Naive thymus-derived CD8-positive, alpha-beta T cell (primary cell): ENCODE measurements at places on chromosomes 4 and X. TPM values are rescaled to one million over a fixed set of nuclear protein-coding genes. Genes with fewer than 3 reads are reported as not detected.

- no peaks in the 10 kb centered on the region for H3K4me1 ChIP-seq
- H3K4me3 ChIP-seq: no peak overlapping the region
- no peak for DNase-seq
- no peaks in the 10 kb centered on the region for H3K36me3 ChIP-seq
These were observed 40.9 kb upstream of the IL15 start for GRCh38 chr4:141595531-141595930.

DNA sequence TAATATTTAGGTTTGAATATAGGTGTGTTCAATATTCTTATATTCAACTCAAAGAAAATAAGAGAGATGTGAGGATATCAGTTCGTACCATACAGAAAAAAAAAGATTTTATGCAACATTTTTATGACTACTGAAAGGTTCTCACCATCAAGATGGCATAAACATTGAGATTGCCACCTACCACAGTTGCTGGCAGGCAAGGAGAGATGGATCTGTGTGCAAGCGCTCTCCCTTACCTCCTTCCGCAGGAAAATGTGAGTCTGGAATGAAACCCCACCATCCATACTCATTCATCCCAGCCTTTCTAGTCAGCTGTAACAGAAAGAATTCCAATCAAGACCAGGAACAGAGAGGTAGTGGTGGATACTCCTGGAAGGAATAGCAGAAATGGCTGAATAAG, 376.9 kb downstream of the PPP3CA start:
- no peak overlapping the region for H3K27ac ChIP-seq
- H3K4me3 ChIP-seq: no peak overlapping the region
- H3K4me1 ChIP-seq: no peaks in the 10 kb centered on the region
- H3K27me3 ChIP-seq: peaks cover 5% of the 10 kb centered on the region

- no peaks in the 10 kb centered on the region for H3K36me3 ChIP-seq
- H3K4me1 ChIP-seq: peaks cover 19% of the 10 kb centered on the region
- no peak overlapping the region for H3K4me3 ChIP-seq
These were observed 18.2 kb downstream of the SH3KBP1 start for GRCh38 chrX:19869193-19869592.

- H3K27me3 ChIP-seq: no peaks in the 10 kb centered on the region
- H3K4me1 ChIP-seq: no peaks in the 10 kb centered on the region
- DNase-seq: no peak
- H3K4me3 ChIP-seq: no peak overlapping the region
- H3K27ac ChIP-seq: no peak overlapping the region
These were observed 16.3 kb upstream of the XAGE2 start for GRCh38 chrX:52352551-52352950.

DNA sequence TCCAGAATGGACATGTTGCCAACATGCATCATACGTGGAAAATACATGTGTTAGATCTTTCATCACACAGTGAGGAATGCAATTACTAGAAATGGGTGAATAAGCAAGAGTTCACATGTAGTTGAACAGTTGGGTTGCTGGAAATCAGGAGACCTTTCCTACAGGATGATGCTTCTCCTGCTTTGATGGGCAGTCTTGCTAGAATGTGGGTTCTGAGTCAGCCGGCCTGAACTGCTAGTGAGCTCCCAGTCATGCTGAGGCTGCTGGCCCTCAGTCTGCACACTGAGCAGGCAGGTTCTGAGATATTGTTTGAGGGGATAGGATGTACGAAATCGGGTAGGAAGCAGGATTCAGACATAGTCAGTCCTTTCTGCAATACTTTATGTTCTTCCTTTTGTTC, 20.2 kb downstream of the MSL3 start:
- H3K4me1 ChIP-seq: peaks cover 9% of the 10 kb centered on the region
- no peak for DNase-seq
- H3K4me3 ChIP-seq: no peak overlapping the region
- no peak overlapping the region for H3K27ac ChIP-seq
- no peaks in the 10 kb centered on the region for H3K36me3 ChIP-seq
- no peaks in the 10 kb centered on the region for H3K27me3 ChIP-seq

DNA sequence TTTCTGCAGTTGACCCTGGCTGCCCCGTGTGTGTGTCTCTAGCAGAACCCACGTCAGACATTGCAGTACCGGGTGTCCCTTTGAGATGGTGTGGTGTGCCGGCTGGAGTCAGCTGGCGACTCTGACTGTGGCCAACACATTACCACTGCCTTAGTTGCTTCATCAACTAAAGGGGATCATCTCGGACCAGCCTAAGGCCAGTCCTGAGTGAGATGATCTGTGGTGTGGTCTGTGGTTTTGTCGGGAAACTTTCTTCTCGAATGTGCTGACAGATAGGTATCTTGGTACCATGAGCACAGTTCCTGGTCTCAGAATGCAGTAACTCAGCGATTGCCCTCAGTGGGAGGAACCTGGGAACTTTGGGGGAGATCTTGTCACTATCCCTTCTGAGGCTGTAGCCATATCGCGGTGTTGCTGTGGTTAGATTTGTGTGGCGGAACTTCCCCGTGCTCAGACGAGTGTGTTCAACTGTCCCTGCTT, 15.8 kb downstream of the TBC1D14 start:
- H3K27ac ChIP-seq: peak overlapping the region; percentile 39
- H3K4me3 ChIP-seq: peak overlapping the region; percentile 69
- H3K36me3 ChIP-seq: peaks cover 35% of the 10 kb centered on the region
- H3K4me1 ChIP-seq: peaks cover 54% of the 10 kb centered on the region
- no peaks in the 10 kb centered on the region for H3K27me3 ChIP-seq

APLN gene
- total RNA-seq: not detected

SLC6A14 gene
- not detected for total RNA-seq

DGAT2L6 gene
- not detected for total RNA-seq

GRCh38 chr4:97104666-97105065, 1038.6 kb downstream of the STPG2 start:
- no peaks in the 10 kb centered on the region for H3K4me1 ChIP-seq
- no peaks in the 10 kb centered on the region for H3K27me3 ChIP-seq
- H3K4me3 ChIP-seq: no peak overlapping the region
- no peak overlapping the region for H3K27ac ChIP-seq
- H3K36me3 ChIP-seq: peaks cover 6% of the 10 kb centered on the region
- no peak for DNase-seq

DNA sequence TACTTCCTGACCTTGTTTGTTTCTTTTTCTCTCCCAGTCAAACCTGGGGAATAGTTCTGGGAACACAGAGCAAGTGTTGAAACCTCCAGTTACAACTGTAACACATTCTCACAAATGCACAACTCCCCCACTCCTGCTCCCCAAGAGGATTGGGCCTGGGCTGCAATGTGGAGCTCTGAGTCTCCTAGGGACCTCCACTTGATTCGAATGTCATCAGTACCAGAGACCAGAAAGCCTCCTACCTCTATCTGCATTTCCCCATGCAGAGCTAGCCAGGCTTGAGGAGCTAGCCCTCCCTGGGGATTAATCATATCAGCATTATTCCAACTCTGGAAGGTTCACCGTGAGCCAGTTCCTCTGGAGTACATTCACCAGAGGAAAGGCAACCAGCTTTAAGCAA, 41.7 kb upstream of the CITED1 start:
- no peak overlapping the region for H3K4me3 ChIP-seq
- H3K27me3 ChIP-seq: no peaks in the 10 kb centered on the region
- H3K27ac ChIP-seq: no peak overlapping the region
- H3K36me3 ChIP-seq: peaks cover 5% of the 10 kb centered on the region
- no peak for DNase-seq

JCHAIN gene
- 4.7 TPM for total RNA-seq

RBM47 gene
- 0.49 TPM for total RNA-seq

SLC6A8 gene
- 0.49 TPM for total RNA-seq

SSX4 gene
- not detected for total RNA-seq

HPGDS gene
- not detected for total RNA-seq

- H3K4me1 ChIP-seq: peaks cover 3% of the 10 kb centered on the region
- H3K27ac ChIP-seq: no peak overlapping the region
- no peaks in the 10 kb centered on the region for H3K36me3 ChIP-seq
- DNase-seq: no peak
These were observed 26.4 kb upstream of the CLCN4 start for GRCh38 chrX:10130354-10130753.

DNA sequence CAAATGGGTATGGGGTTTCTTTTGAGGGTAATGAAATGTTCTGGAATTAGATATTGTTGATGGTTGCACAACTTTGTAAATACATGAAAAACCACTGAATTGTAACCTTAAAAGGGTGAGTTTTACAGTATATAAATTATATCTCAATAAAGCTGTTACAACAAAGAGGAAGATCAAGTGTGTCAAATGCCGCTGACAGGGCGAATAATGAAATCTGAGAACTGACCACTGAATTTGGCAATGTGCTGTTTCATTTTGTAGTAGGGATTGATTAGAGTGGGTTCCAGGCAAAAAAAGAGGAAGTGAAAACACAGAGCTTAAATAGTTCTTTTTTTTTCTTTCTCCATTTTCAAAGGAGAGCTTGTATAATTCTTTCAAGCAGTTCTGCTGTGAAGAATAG, 161.1 kb upstream of the NAP1L5 start:
- no peak overlapping the region for H3K27ac ChIP-seq
- H3K4me1 ChIP-seq: peaks cover 7% of the 10 kb centered on the region
- no peak for DNase-seq
- no peaks in the 10 kb centered on the region for H3K27me3 ChIP-seq
- H3K36me3 ChIP-seq: no peaks in the 10 kb centered on the region

F11 gene
- not detected for total RNA-seq

- peaks cover 6% of the 10 kb centered on the region for H3K36me3 ChIP-seq
- H3K27ac ChIP-seq: no peak overlapping the region
- H3K27me3 ChIP-seq: no peaks in the 10 kb centered on the region
These were observed 70.1 kb downstream of the CHRNA9 start for GRCh38 chr4:40405193-40405592.

PSMD10 gene
- 26.1 TPM for total RNA-seq

- DNase-seq: peak; percentile 57
- peaks cover 8% of the 10 kb centered on the region for H3K36me3 ChIP-seq
- peak within 1 kb of the TSS; percentile 98 for H3K27ac ChIP-seq
- no peaks in the 10 kb centered on the region for H3K27me3 ChIP-seq
- peaks cover 30% of the 10 kb centered on the region for H3K4me1 ChIP-seq
These were observed at the start of gene ITM2A for GRCh38 chrX:79366873-79367749. Gene ITM2A, minus strand, starts transcription at chrX:79367334. Its CDS starts 119 bp downstream, at chrX:79367215.

DNA sequence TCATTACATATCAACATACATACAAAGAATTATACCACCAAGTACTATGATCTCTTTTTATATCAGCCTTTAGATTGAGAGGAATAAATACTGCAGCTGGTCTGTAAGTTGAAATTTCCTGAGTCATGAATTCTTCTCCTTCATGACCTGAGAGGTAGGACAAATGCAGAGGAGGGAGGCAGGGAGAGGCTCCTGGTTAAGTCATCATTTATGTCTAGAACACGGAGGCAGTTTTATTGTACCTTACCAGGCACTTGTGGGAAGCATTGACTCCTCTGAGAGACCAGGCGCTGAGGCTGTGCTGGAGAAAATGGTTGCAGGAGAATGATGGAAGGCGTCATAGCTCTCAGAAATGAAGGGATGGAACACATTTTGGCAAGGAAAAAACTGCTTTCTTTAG, 12.5 kb upstream of the CASK start:
- no peaks in the 10 kb centered on the region for H3K36me3 ChIP-seq
- H3K27me3 ChIP-seq: no peaks in the 10 kb centered on the region
- H3K4me1 ChIP-seq: peaks cover 25% of the 10 kb centered on the region
- H3K4me3 ChIP-seq: no peak overlapping the region
- H3K27ac ChIP-seq: no peak overlapping the region

DNA sequence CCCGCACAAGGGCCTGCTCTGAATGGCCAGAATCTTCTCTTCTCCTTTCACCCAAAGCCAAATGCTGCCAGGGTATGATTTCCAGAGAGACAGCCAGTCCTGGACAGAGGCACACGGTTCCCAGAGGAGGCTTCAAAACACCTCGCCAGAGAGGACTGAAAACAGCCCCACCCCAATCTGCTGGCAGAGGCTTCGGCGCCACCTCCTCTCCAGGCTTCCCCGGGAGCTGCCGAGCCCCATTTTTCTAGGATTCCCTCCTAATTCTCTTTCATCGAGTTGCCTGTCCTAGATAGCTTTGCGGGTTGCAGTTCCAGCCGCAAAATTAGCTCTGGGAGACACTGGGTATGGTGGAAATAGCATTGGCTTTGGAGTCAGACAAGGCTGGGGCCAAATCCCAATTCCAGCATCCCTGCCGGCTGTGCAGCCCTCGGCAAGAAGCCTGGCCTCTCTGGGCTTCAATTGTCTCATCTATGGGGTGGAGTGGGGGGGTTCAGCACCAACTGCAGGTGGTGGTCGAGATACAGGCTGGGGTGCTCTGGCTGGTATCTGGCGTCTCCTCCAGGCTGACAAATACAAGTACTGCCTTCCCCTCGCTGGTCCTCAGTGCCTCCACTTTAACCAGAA, 22.6 kb downstream of the PPP2R2C start:
- no peaks in the 10 kb centered on the region for H3K36me3 ChIP-seq
- H3K4me3 ChIP-seq: no peak overlapping the region
- H3K27me3 ChIP-seq: peaks cover 29% of the 10 kb centered on the region

GRCh38 chr4:77605210-77605902, at the start of gene CXCL13:
Gene CXCL13, plus strand, starts transcription at chr4:77605820. Its CDS starts 46 bp downstream, at chr4:77605866.
- H3K4me1 ChIP-seq: no peaks in the 10 kb centered on the region
- no peaks in the 10 kb centered on the region for H3K36me3 ChIP-seq
- H3K4me3 ChIP-seq: no peak within 1 kb of the TSS
- H3K27ac ChIP-seq: no peak within 1 kb of the TSS

DNA sequence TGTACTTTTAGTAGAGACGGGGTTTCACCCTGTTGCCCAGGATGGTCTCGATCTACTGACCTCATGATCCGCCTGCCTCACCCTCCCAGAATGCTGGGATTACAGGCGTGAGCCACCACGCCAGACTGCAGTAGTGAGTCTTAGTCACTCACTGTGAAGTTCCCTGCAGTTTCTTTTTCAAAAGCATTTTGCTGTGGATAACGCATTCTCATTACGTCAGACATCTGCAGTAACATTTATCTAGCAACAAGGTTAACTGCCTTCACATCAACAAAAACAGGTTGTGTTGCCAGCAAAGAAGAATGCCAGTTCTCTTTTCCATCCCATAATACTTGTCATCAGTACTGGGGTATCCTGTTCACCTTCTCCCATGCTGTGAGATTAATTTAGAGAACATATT, 164.6 kb downstream of the DHRSX start:
- no peak overlapping the region for H3K4me3 ChIP-seq
- no peak overlapping the region for H3K27ac ChIP-seq
- peaks cover 40% of the 10 kb centered on the region for H3K36me3 ChIP-seq
- H3K4me1 ChIP-seq: no peaks in the 10 kb centered on the region
- no peak for DNase-seq

GRCh38 chrX:41862562-41863184, 60.7 kb downstream of the CASK start:
- peaks cover 3% of the 10 kb centered on the region for H3K36me3 ChIP-seq
- peak overlapping the region; percentile 33 for H3K4me3 ChIP-seq
- DNase-seq: no peak
- peak overlapping the region; percentile 74 for H3K27ac ChIP-seq
- peaks cover 50% of the 10 kb centered on the region for H3K4me1 ChIP-seq
- no peaks in the 10 kb centered on the region for H3K27me3 ChIP-seq

AMBN gene
- not detected for total RNA-seq

DNA sequence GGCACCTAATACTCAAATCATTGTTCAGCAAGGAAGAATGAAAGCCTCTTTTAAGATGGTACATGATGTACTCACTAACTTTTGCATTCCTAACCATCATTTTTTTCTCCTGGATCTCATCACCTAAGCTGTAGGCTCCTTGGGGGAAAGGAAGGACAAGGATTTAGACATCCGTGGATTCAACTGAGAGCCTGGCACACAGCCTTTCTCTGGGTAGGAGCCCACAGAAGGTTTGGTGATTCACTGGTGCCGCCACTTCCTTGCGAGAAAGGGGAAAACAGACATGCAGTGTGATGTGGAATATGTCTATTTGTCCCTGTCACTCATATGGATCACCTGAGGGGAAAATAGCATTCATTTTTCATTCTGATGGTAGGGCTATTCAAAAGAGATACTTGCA, 147.3 kb downstream of the PCDH7 start:
- no peaks in the 10 kb centered on the region for H3K27me3 ChIP-seq
- no peak overlapping the region for H3K27ac ChIP-seq
- H3K36me3 ChIP-seq: no peaks in the 10 kb centered on the region
- no peak overlapping the region for H3K4me3 ChIP-seq
- DNase-seq: no peak

CLDN22 gene
- not detected for total RNA-seq

GRID2 gene
- total RNA-seq: not detected

FGF13 gene
- not detected for total RNA-seq

C4orf51 gene
- total RNA-seq: not detected

ARHGAP36 gene
- total RNA-seq: not detected
